ENCODE measurements at places on chromosomes 6 and 20. TPM values are rescaled to one million over a fixed set of nuclear protein-coding genes. Genes with fewer than 3 reads are reported as not detected.

The TRAPPC3L gene
- not detected for polyA plus RNA-seq

The RSPO3 gene
- polyA plus RNA-seq: 17.3 TPM

The MYBL2 gene
- polyA plus RNA-seq: 14.3 TPM

The MAS1 gene
- polyA plus RNA-seq: 0.29 TPM

The LAMP5 gene
- polyA plus RNA-seq: 0.94 TPM

The DLK2 gene
- 2.3 TPM for polyA plus RNA-seq

The LY6G6C gene
- polyA plus RNA-seq: 1.0 TPM

All from muscle of back (tissue), 13 donors.